ENCODE measurements at places on chromosomes 4 and X.
A peak's percentile ranks its signal among the peaks of the same experiment; 100 is the strongest.

GRCh38 chr4:7782783-7783182, 156.9 kb downstream of the AFAP1 start:
- no peak for DNase-seq

- DNase-seq = no peak
These were observed 77.2 kb downstream of the DMD start for GRCh38 chrX:33134164-33134563.

DNA sequence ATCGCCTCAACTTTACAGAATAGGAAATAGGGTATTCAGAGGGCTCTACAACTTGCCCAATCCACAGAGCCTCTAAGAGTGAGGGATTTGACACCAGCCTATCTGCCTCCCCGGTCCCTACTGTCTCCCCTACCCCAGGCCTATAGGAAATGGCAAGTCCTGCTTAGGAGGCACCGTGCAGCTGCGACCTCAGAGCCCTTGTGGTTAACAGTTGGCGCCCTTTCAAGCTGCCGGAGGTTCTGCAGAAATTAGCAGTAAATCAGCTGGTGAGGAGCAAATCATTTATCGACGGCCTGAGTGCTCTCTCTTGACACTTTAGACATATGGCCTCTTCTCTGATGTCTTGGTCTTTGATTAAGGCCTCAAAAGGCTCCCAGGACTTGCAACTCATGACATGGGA, 96.9 kb downstream of the CLNK start:
- no peak for DNase-seq

DNA sequence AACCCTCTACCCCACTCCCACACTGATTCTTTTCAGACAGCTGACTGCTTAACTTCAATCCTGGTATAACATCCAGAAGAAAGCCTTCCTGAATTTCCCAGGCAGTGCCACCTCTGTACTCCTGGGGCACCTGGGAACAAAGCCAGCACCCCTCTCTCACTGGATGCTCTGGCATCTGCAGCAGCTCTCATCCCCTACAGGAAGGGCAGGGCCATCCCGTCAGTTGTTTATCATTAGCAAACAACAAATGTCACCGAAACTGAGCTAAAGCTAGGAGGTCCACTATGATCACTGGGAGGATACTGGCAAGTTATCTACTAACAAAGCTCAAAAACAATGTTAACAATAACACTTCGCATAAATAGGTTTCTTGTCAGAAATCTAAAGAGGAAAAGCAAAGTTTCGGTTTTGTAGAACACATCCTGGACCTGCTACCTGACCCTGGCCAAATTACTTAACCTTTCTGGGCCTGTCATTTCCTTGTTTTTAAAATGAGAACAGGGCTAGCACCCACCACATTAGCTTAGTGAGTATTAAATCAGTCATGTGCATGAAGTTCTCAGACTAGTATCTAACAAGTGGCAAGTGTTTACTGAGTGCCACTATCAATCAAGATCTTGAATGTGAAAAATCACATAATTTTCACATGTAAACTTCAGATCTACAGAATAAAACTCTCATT, 86.6 kb downstream of the NR3C2 start:
- peak; percentile 41 for DNase-seq

GRCh38 chrX:47815901-47816845, 20.5 kb upstream of the ZNF81 start:
- DNase-seq = peak; percentile 10

DNA sequence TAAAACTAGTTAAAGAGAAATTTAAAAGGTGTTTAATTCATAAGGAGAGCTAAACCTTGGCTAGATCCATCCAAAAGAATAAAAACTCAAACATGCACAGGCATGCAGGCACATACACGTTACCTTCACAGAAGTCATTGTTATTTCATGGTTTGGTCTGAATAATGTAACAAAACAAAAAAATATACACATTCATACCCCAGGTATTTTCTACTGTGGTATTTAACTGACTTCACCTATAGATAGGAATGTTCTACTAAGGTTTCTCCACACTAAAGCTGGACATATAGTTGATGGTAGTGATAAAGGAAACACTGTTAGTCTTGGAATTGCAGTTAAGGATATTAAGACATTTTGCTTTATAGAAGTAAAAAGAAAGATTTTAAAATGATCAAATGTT, 283.6 kb upstream of the PCDH10 start:
- no peak for DNase-seq

DNA sequence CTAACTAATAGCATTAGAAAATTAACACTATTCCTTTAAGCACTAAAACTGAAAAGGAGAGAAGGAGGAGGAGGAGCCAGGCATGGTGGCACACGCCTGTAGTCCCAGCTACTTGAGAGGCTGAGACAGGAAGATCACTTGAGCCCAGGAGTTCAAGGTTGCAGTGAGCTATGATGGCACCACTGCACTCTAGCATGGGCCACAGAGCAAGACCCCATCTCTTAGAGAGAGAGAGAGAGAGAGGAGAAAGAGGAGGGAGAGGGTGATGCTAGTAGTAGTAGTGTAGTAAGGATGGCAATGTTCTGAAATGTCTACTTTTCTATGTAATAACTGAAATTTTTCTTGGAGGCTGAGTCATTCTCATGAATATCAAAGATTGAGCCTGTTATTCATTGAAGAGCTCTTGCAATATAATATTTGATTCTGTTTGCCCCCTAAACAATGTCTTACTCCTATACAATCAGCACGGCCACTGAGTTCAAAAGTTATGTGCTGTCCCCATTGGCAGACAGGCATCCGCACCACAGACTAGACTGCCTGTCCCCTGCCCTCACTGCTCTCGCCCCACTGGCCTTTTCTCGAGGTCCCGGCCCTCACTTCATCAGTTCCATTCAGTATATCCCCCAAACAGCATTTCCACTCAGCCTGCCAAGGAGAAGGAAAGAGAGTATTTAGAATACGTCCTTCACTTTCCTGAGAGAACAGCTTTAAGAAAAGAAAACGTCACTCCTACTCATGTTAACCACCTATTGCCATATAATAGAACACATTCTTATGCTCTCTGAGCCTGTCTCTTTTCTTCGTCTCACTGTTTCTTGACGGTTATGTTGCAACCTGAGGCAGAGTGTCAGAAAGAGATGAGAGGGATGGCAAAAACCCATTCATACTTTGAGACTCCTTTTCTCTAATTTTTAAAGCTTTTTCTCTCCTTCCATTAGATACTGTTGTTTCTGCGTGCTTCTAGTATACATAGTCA, 238.1 kb downstream of the PALLD start:
- no peak for DNase-seq

DNA sequence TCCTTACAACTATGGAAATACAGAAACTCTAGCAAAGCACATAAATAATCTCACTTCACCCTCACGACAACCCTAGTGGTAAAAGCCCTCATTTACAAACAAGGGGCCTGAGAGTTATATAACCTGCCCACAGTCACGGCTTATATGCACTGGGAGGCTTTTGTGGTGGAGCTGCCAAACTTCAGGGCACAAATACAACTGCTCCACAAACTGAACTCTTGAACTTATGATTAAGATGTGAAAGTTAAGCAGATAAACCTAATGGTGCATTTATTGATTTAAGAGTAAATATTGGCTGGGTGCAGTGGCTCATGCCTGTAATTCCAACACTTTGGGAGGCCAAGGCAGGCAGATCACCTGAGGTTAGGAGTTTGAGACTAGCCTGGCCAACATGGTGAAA, 19.0 kb downstream of the SLC2A9 start:
- DNase-seq = no peak

DNA sequence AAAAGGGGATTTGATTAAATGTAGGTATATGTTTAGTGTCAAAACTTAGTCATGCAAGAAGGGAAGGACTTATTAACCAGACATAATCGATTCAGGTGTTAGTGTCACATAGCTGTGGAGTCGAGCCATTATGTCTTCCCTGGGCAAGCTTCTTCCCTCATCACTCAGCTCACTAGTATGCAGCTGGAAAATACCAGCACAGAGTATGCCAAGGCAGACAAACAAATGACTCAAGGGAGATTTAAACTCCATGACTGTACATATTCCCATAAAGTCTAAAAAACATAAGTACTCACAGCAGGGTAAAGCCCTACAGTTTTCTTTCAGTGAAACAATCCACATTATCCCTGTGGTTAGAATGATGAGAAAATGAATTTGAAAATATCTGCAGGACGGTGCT, 304.5 kb downstream of the CBLL2 start:
- DNase-seq = peak; percentile 80

GRCh38 chr4:8079916-8080753, 78.5 kb downstream of the ABLIM2 start:
- DNase-seq = no peak

DNA sequence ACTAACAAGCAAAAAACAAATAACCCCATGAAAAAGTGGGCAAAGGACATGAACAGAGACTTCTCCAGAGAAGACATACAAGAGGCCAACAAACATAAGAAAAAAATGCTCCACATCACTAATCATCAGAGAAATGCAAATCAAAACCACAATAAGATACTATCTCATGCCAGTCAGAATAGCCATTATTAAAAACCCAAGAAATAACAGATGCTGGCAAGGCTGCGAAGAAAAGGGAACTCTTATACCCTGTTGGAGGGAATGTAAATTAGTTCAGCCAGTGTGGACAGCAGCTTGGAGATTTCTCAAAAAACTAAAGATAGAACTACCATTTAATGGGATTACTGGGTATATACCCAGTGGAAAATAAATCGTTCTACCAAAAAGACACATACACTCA, 79.6 kb downstream of the MAPK10 start:
- DNase-seq = no peak

DNA sequence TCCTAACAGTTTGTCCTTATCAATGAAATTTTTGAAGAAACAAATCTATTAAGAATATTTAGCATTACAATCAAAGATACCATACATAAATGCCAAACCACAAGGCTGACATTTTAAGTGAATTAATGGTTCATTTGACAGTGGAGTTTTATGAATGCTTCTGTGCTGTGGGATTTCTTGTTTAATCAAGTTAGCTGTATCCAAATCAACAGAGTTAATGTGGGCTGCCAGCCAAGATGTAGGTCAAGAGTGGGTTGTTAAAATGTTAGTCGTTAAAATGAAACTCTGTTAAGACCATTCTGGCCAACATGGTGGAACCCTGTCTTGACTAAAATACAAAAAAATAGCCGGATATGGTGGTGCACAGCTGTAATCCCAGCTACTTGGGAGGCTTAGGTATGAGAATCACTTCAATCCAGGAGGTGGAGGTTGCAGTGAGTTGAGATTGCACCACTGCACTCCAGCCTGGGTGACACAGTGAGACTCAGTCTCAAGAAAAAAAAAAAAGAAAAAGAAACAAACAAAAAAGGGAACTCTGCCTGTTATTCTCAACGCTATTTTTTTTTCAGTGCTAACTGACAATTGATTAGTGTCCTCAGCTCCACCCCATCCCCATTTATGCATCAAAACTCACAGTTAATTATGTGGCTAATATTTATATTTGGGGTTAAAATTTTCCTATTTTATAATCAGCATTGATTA, 20.2 kb downstream of the GPAT3 start:
- DNase-seq = no peak

- no peak for DNase-seq
These were observed 12.7 kb downstream of the G3BP2 start for GRCh38 chr4:75660491-75660890.

- DNase-seq = no peak
These were observed 25.3 kb upstream of the NAF1 start for GRCh38 chr4:163191999-163192398.

- no peak for DNase-seq
These were observed 5.0 kb upstream of the RP2 start for GRCh38 chrX:46831765-46832327.

DNA sequence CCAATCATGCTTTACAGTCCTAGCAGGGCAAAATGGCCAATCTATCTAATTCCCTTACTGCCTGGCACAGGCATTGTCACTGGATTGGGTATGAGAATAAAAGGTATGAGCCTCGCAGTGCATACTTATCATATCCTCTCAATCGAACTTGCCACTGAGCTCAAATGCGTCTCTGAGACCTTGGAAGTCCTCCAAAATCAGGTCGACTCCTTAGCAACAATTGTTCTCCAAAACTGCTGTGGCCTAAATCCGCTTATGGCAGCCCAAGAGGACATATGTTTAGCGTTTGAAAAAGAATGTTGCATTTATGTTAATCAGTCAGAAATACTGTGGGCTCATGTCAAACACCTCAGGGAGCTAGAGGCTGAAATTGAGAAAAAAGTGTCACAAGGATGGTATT, 69.7 kb downstream of the SPIN4 start:
- no peak for DNase-seq

DNA sequence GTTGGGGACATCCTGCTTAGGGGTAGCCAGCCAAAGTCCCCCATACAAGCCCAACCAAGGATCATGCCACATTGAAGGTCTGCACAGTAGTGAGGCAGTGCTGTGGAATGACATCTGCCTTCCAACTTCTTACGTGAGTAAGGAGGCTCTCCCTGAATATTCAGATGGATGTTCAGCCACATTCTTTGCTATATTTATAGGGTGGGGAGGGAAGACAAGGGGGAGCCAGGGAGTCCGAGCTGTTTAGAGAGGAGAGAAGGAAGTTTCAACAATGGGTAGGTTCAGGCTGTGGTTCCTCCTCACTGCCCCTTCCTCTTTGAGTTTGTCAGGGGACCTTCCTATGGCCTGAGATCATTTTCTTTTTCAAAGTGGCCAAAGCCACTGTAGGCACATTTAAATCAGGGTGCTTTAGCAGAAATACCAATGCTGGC, 29.8 kb downstream of the MSN start:
- DNase-seq = peak; percentile 68

DNA sequence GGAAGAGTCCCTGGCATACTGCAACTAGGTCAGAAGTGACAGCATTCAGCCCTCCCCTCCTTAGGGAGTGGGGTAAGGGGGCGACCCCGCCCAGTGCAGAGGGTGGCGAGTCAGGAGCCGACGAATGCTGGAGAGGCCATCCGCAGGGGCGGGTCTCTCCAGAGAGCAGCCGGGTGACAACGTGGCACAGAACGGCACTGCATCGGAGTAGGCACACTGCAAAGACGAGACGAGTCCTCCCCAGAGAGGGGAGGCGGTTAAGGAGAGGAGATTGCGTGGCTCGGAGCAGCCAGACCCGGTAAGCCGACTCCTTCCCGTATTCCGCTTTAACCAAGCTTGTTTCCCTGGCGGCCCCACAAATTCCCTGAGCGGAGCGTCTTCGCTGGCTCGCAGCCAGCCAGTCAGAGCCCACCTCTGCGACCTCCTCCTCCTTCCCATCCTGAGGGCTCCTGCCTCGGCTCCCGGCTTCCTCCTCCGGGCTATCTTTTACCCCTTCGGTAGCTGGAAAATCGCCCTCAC, 54.9 kb downstream of the LINC00632 start:
- DNase-seq = peak; percentile 15

- no peak for DNase-seq
These were observed 519.9 kb downstream of the IL15 start for GRCh38 chr4:142156256-142156655.

- DNase-seq = peak; percentile 25
These were observed 63.0 kb upstream of the LNX1 start for GRCh38 chr4:53654300-53654758.

Measured in kidney tubule cell (primary cell).